Hematopoietic multipotent progenitor cell treated with erythropoietin and hydrocortisone succinate and interleukin-3 and kit ligand, for 8 days (in vitro differentiated cells): ENCODE measurements at places on chromosomes 5 and 9.
A peak's percentile ranks its signal among the peaks of the same experiment; 100 is the strongest.

GRCh38 chr5:85266692-85267091 is 882.0 kb upstream of the EDIL3 start:
- DNase-seq, result no peak

GRCh38 chr9:18040327-18040726 is 433.6 kb upstream of the ADAMTSL1 start:
- DNase-seq, result no peak

- no peak for DNase-seq
Measured at GRCh38 chr5:89972901-89973300, 436.7 kb downstream of the CETN3 start.

DNA sequence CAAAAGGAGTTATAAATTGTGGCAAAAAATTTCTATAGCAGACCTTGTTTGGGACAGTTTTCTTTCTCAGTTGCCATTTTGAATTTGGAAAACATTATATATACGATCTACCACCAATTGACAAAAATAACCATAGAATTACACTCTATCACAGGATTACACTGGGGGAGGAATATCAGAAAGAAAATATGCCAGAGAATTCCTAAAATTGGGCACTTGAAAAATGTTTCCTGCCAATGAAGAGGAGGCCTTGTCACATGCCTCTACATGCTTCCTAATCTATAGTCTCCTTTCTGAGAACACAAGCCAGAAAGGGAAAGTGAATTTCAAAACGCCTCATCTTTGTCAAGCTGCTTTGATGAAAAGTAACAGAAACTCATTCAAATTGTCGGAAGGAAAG is 78.5 kb upstream of the DNAH5 start:
- DNase-seq, result no peak

GRCh38 chr5:1159774-1160406 is 41.5 kb upstream of the SLC6A19 start:
- no peak for DNase-seq

DNA sequence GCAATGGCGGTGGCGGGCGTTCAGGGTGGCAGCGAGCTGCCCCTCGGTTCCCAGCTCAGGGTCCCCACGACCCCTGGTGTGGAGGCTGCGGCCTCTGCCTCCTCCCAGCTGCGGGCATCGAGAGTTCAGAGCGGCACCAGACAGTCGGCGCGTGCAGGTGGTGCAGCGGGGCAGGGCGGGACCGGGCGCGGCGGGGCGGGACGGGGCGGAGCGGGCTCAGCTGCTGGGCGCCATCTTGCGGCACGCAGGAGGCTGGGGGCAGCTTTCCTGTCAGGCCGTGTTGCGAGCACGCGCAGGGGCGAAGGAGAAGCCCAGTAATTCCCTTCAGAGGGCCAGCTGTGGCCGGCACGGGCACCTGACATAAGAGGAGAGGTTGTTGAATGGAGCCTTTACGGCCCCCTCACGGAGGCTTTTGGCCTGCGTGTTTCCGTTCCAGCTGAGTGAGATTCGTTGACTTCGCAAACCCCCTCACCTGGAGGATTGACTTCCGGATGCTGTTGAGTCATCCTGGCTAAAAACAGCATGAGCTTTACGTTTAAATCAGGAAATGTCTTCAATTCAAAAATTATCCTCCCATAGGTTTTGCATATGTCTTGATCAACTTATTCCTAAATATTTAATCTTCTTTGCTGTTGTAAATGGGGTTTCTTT is 587 bp downstream of the C5orf47 start:
- DNase-seq, result no peak

DNA sequence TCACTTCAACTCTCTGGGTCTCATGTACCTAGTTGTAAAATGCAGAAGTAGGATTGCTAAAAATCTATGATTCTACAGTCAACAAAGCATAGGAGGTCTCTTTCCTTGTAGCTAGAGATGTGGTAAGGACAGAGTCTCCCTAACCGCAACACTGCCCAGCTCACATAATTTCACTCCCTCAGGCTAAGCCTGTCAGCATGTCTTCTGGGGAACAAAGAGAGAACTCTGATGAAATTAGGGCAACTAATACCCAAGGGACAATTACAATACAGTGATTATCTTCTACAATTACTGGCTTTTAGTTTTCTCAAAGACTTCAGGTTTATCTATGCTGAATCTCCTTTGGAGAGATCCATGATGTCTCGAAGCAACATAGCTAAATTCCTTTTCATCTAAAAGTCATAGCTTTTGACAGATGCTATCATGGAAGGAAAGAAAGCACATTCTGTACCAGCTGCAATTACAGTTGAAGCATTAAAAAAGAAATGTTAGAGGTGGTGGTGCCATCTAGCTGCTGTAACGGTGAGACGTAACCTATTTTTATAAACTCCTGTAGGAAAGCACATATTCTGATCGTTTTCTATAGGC is 141.1 kb upstream of the TARS1 start:
- peak; percentile 62 for DNase-seq

DNA sequence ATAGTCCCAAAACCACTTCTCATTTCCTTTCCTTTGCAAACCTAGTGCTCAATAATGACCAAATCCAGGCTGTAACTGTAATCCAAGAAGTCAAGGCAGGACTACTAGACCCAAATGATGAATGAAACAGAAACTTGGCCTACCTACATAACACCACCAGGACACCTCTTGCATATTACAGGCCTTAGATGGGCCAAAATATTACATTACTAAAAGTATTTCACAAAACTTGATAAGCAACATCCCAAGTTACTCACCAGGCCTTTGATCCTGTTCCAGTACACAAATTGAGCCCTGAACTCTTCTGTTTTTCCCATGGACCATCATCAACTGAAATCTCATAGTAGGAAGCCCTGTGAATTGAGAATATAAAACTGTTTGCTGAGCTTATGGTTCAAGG is 34.8 kb downstream of the NADK2 start:
- DNase-seq, result no peak

DNA sequence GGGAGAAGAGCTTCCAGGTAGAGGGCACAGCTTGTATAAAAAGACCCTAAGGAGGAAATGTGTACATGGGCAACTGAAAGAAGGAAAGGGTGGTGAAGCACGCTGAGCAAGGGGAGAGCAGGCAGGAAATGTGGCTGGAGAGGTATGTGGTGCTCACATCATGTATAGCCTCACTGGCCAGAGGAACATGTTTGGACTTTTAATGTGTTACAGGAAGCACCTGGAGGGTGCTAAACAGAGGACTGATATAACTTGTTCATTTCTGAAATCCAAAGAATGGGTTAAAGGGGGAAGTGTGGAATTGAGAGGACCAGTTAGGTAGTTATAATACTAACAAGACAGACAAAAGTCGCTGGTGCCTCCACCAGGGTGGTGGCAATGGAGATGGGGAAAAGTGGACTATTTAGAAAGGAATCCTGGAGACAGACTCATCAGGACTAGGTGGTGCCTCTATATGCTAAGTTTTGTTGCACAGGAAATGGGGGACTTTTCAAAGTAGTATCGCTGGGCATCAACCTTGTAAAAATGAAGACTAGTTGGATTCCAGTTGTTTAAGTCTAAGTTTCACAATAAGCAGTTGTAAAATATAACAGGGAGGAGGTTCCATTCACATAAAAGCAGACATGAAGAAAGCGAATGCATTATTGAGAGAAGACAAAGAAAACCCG is 63.1 kb upstream of the CD180 start:
- DNase-seq, result no peak

DNA sequence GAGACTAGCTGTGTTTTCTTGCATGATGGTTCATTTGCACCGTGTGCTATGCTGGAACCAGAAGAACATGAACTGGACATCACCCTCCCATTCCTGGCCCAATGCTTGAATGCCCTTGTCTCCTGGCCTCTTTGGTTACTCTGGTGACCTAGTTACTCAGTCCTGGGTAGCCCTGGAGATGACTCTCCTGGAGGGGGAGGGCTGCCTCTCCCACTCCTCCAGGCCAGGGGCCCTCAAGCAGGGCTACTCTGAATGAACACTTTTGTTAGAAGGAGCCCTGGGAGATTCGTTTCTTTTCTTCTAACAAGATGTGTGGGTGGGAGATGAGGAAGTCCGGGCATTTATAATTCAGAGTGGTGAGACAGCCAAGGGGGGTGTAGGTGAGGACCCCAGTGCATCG is 12.0 kb upstream of the NKX2-5 start:
- no peak for DNase-seq

DNA sequence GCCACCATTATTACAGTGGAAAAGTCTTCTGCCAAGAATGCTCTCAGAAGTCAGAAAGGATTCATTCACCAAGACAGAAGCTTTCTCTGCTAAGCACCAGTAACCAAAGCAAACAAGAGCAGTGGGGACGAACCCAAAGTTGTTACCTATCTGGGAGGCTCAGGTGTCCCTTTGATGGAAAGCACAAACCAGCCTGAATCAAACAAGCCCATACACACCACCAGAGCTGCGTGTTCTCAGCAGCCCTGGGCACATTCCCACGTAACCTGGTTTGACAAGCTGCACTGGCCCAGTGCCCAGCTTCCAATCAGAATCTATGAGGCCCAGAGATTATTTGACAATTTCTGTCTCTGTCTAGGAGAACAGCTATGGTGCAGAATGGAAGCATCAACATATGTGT is 252.6 kb downstream of the ACTL7B start:
- no peak for DNase-seq

DNA sequence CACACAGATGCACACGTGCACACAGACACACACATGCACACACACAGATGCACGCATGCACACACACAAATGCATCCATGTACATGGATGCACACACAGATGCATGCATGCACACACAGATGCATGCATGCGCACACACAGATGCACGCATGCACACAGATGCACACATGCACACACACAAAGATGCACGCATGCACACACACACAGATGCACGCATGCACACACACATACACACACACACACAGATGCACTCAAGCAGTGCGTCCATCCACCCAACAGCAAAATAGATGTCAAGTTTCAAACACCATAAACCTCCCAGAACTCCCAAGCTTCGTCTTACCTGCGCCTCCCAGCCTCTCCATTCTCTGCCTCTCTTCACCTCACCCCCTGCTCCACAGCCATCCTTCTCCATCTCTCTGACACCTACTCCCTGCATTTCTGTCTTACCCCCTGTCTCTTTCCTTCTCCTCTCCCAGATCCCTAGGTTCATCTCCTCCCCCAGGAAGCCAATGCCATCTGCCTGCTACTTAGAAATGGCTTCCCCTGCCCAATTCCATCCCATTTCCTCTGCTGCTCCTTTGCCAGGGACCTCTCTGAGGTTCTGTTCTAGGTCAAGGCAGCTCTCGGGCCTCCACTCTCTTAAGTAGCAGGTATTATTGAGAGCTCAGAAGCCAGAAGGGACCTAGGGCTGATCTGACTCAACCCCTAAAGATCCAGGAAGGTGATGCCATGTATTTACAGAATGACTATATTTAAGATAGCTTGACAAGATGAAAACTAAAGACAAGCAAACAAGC is 297.2 kb downstream of the MED10 start:
- DNase-seq, result no peak

- no peak for DNase-seq
Measured at GRCh38 chr5:178473854-178474253, 116.3 kb downstream of the COL23A1 start.

DNA sequence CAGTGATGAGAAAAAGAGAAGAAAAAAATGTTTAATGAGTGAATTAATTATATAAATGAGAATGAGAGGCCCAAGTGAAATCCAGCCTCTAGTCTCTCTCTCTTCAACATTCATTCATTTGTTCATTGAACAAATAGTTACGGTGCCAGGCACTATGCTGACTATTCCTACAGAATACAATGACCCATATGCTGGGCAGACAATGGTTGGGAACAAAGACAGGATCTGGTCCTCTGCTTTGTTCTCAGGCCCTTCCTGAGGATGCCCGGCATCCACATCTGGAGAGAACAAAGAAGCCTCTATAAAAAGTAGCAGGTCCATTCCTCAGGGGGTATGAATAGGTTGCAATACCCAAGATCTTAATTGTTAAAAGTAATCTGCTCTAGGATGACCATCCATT is 6.9 kb downstream of the ADAM19 start:
- no peak for DNase-seq

DNA sequence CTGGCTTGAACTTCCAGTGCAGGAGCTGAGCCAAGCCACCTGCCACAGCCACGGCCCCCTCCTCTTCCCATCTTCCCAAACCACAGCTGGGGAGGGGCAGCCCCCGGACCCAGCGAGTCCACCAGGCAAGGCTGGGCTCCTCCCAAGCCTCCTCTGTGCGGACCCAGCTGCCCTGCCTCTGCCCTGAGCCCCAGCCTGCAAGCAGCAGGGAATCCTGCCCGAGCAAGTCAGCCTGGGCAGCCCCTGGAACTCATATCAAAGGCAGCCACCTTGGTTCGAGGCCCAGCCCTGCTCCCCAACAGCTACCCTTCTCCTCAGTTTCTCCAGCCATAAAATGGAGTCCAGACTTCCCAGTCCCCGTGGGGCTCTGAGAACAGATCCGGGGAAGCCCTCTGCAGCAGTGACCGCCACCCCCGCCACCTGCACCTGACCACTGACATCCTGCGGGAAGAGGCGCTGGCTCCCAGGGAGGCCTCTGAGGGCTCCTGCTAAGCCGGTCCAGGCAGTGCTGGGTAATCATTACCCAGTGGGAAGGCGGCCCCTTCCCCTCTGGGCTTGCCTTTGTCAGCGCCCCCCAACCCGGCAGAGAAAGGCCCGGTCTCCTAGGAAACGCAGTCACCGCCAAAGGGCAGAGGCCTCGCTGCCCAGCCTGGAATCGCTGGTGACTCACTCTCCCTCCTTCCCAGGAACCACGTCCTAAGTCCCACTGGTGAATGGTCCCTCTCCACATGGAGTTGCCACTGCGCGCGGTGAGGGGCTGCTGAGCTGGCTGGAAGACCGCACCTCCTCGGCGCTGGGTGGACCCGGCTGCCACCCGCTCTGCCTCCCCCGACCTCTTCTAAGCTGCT is 1.5 kb downstream of the VAV2 start:
- DNase-seq, result peak; percentile 30
